Activated CD8-positive, alpha-beta memory T cell treated with anti-CD3 and anti-CD28 coated beads for 1 hour (primary cell): ENCODE measurements at places on chromosomes 13 and 19.

DNA sequence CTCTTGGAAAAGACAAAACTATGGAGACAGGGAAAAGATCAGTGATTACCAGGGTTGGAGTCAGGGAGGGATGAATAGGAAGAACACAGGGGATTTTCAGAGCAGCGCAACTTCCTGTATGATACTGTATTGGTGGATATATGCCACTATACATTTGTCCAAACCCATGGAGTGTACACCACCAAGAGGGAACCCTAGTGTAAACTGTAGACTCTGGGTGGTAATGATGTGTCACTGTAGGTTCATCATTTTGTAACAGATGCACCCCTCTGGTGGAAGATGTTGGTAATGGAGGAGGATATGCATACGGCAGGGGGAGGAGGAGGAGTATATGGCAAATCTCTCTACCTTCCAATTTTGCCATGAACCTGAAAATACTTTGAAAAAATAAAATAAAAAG lies 68.1 kb downstream of the UFM1 start:
- DNase-seq = no peak

GRCh38 chr13:34164582-34164981 lies 346.6 kb downstream of the RFC3 start:
- DNase-seq = no peak

GRCh38 chr19:3443840-3444694 lies 36.3 kb downstream of the SMIM24 start:
- no peak for DNase-seq

DNA sequence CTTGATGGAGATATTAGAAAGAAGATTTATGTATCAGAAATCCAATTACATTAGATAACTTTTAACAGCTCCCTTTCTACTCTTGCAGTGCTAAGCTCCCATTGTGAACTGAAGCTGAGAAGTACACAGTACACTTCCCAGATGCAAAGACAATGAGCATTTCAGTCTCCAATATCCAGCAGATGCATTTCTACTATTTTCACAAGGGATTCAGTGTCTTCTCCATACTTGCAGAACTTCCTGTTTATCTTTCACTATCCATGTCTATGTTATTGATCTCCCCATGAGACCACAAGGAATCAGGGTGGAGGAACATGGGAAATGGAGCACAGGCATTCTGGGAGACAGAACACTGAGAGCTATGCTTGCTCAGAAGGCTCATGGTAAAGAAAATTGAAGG lies 207.5 kb downstream of the ENOX1 start:
- DNase-seq = no peak

- no peak for DNase-seq
These were observed 12.8 kb upstream of the SELENOW start for GRCh38 chr19:47765523-47766358.

DNA sequence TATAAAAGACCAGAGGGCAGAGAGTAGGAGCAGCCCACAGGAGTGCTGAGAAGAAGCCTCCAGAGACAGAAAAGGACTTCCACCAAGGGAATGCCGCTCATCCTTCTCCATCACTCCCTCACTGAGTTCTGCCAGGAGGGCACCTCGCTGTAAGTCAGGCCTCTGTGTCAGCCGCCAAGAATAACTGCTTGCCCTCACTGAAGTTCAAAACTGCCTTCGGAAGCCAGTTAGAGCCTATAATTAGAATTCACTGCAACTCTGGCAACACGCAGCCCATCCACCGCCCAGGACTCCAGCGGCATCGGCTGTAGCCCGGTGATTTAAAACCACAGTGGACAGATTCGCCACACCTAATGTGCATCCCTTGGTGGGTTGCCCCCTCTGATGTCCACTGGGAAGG lies 281.8 kb upstream of the ZNF507 start:
- DNase-seq = no peak

DNA sequence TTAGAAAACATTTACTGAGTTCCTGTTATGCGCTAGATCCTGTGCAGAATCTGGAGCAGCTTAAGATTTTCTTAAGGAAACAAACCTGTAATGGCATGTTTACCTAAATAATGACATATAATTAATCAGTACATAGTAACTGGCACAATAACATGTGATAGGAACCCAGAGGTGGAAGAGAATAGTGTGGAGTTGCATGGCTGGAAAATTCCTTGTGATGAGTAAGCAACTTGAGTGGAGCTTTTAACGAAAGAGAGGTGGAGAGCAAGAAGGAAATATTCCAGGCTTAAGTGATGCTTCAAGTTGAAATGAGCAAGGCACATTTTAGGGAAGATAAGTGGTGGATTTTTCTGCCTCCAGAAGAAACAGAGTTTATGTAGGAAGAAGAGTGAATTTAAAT lies 9.2 kb upstream of the GPC5 start:
- DNase-seq = no peak

DNA sequence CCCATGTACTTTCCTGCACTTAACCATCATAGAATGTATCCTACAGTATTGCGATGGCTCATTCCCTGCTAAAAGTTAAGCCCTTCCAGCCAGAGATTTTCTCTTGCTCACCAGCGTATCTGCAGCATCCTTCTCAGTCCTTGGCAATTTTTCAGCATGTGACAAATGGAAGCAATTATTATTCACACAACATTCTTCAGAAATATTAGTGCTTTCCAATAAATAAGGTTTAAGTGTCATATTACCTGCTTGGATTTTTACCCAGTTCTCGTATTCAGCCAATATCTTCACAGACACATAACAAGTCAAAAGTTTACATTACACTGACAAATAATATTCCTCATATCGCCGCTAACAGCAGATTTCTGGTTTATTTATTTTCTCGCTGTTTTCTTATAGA lies 82.3 kb downstream of the POU4F1 start:
- DNase-seq = no peak

- DNase-seq = no peak
These were observed 4.4 kb upstream of the LILRA5 start for GRCh38 chr19:54317108-54317964.

DNA sequence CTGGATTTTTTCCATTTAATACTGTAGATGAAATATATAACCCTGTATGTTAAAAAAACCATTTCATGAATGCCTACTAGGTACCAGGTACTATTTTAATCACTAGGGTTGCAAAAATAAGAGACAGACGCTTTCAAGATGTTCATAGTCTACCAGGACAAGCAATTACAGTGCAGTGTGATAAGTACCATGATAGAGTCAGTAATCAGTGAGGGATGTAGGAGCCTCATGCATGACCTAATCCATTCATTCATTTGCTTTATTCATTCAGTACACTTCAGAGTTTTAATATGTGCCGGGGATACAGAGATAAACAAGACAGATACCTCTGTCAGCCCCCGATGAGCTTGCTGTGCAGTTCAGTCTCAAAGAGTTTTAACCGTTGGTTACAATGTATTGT lies 3.0 kb downstream of the WASF3 start:
- DNase-seq = no peak

DNA sequence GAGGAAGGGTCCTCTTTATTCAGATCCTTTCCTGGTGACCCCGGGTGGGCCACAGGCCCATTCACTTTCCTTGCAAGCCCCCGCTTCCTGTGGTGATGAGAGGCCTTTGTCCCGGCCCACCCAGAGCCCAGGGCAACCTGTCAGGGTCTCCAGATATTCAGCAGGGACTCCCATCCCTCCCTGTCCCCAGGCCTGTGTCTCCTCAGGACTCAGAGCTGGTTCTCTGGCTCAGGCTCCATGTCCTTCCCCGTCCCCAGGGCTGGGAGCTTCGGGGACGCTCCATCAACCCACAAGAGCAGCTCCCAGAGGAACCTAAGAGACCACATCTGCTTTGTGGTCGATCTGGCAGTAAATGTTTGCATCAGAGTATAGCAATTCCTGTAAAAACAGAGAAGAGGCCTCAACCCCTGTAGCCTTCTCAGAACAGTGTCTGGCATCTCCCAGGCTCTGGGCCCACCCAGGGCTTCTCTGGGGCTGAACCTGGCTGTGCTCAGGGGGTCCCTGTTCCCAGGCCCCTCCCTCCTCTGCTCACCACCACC lies 7.8 kb downstream of the CEACAM4 start:
- no peak for DNase-seq

DNA sequence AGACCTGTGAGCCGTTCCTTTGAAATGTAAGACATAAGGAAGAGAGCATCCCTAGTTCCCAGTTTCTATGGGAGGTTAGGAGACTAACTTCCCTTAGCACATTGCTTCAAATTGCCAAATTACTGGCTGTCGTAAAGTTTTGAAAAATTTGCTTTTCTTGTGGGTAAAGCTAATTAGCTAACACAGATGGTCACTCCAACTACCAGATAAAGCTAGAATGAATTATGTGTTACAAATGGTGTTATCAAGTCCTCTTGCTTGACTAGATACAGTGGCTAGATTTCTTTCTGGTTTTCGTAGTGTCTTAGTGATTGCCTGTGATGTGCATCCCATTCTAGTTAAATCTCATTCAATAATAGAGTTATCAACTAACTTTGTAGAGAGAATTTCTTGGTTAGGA lies 416.6 kb upstream of the ATXN8OS start:
- no peak for DNase-seq

DNA sequence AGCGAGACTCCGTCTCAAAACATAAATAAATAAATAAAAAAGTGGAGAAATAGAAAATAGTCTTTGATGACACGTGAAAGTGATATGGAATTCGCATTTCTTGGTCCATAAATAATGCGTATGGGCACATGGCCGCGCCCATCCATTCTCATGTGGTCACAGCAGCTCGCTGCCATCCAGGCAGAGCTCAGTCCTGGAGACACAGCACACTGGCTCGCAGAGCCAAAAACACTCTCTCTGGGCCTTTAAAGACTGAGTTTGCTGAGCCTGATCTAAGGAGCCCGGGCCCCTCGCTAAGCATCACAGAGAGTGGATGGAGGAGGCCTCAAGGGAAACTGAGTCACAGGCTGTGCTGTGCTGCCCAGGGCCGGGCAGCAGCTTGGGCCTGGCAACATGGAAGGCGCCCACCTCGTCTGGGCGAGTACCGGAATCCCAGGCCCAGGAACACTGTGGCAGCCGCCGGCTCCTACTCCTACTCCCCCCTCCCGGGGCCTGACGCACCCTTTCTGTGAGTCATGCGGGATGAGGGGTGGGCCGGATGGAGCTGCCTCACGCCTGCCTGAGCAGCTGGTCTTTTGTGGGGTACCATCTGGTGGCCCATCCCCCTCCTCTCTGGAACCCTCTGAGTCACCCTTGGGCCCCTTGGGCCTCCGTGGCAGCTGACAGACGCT lies 28.9 kb upstream of the CACTIN start:
- DNase-seq = no peak

DNA sequence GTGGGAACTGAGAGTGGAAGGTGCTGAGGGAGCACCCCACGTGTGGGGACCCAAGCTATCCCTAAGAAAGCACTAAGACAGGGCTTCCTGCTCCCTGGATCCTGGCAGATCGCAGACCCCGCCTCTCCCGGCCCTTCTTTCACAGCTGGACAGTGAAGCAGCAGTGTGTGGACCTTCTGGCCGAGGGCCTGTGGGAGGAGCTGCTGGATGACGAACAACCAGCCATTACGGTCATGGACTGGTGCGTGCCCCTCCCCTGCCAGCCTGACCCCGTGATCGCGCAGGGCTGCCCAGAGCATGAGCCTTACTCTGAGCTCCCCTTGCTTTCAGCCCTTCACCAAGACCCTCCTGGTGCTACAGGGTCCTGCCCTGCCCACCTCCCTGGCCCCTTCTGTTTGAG lies 2.3 kb downstream of the NCCRP1 start:
- DNase-seq = no peak

DNA sequence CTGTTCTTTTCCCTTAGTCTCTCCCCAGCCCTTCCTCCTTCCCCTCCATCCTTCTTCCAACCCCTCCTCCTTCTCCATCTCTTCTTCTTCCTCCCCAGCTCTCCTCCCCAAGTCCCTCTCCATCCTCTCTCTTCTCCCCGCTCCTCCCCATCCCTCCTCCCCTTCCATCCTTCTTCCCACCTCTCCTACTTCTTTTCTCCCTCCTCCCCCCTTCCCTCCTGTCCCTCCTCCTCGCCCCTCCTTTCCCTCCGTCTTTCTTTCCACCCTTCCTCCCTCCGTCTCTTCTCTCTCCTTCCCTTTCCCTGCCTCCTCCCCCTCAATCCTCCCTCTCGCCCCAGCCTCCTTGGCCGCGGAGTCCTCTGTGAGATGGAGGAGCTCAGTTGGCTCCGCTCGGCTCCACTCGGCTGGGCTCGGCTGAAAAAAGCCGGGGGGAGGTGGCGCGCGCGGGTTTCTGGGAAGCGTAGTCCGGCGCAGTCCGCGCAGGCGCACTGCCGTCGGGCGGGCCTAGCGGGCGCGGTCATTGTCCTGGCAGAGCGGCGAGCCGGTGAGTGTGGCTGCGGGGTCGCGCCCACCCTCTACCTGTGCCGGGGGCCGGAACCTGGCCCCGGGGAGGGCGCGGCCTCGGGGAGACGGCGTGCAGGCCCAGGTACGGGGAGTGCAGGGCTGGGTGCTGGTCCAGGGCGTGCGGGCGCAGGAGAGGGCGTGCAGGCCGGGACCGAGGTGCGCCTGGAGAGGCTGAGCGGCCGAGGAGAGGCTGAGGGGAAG lies at the start of gene ZNF71:
TSS of gene ZNF71 (plus strand) at position 520 of the 765 bp plus-strand sequence. CDS start 6,257 bp downstream, outside the sequence.
- peak; percentile 57 for DNase-seq

- no peak for DNase-seq
These were observed 227.8 kb upstream of the MIR17HG start for GRCh38 chr13:91119643-91120042.

DNA sequence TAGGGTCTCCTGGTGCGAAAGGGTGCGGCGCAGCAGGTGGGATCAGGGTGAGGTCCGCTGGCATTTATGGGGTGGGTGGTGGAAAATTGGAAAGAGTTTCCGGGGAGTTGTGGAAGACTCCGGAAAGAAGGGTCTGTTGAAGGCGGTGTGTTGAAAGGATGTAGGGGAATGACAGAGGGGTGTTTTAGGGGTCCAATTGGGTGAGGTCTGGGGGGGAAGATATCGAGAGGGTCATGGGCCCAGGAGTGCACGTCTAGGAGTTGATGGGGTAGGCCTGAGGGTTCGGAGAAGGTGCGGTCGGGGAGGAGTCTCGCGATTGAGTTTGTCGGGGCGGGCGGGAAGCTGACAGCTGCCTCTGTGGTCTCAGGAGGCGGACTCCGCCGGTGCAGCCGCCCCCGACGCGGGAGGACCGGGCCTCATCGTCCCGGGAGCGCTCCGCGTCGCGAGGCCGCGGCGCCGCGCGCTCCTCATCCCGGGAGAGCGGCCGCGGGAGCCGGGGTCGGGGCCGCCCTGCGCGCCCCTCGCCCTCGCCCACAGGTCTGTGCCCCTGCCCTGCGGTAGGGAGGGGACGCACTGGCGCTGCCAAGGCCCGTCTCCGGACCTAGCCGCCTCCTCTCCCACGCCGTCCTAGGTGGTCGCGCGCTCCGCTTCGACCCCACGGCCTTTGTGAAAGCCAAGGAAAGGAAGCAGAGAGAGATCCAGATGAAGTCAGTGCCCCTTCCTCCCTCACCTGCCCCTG lies 7.0 kb downstream of the PGLYRP1 start:
- DNase-seq = no peak
